ENCODE measurements at places on chromosomes 7 and 10.

- DNase-seq, result peak; percentile 40
Measured at GRCh38 chr10:71748671-71749191, 24.6 kb downstream of the VSIR start.

DNA sequence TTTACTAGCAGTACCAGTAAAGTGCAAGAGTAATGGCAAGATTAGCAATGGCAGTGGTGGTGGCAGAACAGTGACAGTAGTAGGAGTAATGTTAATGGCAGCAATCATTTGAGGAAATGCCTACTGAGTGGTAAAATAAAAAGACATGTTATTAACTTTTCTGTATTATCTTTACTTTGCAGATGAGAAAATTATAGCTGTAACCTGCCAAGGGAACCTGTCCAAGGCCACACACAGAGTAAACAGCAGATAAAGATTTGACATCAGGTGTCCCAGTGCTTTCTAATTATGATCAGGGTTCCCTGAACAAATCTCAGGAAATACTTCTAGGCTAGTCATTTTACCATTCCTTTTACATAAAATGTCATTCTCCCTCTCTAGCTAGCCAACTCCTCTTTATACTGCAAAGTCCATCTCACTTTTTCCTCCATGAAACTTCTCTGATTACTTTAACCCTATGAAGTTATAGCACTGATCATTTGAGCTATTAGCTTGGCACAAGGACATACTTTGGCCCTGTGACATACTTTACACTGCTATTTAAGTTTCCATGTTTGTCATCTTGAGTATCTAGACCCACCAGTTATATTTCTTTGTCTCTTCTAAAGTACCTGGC is 219.1 kb downstream of the TAX1BP1 start:
- DNase-seq, result no peak

- DNase-seq, result no peak
Measured at GRCh38 chr7:7434329-7434728, 101.3 kb downstream of the COL28A1 start.

- no peak for DNase-seq
Measured at GRCh38 chr7:90968871-90969270, 295.4 kb upstream of the FZD1 start.

GRCh38 chr7:2670720-2671391 is 17.1 kb upstream of the AMZ1 start:
- DNase-seq, result peak; percentile 41

- DNase-seq, result no peak
Measured at GRCh38 chr7:47455872-47456185, 126.1 kb downstream of the TNS3 start.

GRCh38 chr7:116491887-116492653 is 7.5 kb upstream of the CAV2 start:
- DNase-seq, result no peak

GRCh38 chr10:72682638-72683037 is 9.3 kb upstream of the MCU start:
- DNase-seq, result no peak

GRCh38 chr10:79437111-79437814 is 8.2 kb downstream of the ZCCHC24 start:
- no peak for DNase-seq

DNA sequence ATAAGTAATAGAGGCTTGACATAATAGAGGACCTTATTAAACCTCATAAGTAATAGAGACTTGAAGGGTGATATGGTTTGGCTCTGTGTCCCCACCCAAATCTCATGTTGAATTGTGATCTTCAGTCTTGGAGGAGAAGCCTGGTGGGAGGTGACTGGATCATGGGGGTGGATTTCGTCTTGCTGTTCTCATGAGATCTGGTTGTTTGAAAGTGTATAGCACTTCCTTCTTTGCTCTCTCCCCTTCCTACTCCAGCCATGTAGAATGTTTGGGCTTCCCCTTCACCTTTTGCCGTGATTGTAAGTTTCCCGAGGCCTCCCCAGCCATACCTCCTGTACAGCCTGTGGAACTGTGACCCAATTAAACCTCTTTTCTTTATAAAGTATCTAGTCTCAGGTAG is 8.6 kb downstream of the KIFBP start:
- no peak for DNase-seq

DNA sequence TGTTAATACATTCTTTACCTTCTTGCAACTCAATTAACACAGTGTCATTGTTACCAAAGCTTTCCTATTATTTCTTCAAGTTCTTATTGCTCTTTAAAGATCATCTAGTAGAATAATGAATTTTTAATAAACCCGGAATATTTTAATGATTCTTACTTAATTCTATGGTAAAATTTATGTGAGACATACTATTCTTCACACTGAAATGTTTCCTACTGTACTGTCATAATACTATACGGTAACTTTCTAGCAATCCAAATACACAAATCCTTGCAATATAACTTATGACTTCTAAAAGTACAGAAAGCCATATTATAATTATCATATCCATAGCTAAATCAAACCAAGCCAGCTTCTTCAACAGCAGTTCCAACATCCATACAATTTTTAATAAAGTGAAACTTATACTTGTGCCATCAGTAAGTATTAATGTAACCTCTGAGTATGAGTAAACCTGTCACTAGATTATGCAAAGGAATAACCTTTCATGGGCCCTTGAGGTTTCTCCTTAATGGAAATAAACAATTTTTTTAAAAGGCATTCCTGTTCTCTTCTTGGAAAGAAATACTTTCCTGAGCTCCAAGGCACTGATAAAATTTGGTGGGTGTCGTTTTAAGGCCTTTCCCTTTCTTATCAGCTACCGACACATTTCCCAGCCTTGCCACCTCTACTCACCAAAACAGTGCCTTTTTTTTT is 87.4 kb downstream of the IMMP2L start:
- no peak for DNase-seq

DNA sequence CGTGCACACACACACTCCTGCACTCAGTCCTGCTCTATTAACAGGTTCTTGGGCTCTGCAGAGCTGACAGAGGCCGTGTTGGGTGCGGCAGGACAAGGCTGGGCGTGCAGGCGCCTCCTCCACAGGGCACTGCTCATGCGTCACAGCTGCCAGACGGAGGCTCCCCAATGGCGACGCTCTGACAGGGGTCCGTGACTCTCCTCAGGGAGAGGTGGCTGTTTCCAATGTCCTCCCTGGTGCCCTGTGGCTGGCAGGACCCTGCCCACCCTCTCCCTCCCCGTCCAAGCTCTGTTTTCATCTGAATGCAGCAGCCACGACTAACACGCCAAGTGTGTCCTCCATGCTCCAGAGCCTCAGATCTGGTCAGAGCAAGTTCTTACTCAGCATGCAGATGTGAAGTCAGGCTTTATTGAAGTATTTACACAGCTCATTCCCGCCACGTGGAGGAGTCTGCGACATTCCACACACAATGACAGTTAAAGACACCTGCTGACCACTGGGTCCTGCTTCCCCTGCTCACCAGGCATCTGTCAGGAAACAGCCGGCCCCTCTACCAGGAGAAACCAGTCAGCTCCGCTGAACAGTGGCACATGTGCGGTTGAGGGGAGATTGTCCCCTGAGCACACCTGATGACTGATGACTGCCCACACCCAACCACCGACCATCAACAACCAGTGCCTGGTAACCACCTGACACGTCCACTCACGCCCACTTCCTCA is 116.7 kb downstream of the VIPR2 start:
- no peak for DNase-seq

DNA sequence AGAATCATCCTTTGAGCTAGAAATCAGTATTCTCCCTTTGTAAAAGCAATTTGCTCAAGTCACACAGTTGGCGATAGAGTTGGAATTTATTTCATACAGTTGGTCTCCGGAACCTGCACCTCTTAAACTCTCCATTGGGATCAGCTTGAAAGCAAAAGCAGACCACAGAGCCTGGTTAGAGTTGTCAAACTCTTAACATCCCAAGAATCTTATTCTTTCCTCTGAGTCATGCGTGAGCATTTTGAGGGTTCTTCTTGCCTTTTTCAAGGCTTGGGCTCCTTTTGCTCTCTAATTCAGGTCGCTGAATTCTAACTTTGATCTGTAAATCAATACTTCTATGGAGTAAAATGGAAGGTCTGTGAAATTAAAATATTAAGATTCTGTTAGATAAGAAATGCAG is 19.6 kb upstream of the SCIN start:
- no peak for DNase-seq

DNA sequence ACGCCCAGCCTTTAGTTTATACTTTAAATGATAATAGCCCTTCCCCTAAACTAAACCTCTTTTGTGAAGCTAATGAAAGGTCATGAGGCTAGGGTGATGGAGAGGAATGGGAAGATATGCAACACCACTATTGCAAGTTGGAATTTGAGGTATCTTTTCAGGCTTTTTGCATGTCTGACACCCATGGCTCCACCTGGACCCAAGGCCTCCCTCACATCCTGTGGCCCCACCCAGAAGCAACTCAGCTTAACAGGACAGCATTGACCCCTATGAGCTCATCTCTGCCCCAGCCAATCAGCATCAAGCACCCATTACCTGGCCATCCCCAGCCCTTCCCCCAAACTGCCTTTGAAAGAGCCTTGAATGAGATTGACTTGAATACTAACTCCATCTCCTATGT is 674.2 kb upstream of the NRP1 start:
- no peak for DNase-seq

- no peak for DNase-seq
Measured at GRCh38 chr7:101590663-101591435, 38.2 kb downstream of the MYL10 start.

DNA sequence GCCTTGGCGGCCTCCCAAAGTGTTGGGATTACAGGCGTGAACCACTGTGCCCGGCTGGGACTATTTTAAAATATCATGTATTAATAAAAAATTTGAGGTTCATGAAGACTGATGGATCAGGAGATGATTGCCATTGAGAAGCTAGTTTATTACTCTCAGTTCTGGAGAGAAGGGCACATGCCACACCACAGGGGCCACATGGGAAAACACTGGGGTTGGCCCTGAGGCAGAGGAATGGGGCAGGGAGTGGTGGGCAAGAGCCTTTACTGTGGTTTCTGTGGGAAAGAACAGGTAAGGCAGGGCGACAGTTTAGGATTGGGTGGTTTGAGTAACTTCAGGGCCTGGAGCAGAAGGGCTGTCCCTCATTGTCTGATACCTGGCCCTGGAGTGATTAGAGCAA is 6.8 kb upstream of the TBRG4 start:
- DNase-seq, result no peak

DNA sequence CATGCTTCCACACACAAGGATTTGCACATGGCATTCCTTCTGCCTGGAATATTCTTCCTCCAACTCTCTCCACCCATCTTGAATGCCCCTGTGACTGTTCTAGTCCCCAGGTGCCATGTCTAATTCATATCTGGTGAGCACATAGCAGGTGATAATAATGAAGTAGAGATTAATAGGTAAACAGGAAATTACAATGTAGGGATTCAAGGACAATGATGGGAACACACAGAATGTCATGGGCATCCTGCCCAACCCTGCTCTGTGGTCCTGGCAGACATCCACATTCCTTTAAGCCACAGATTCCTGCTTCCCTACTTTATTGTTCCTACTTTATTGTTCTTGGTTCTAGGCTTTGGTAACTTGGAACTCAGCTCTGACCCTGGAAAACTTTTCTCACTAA is 115.8 kb downstream of the THSD7A start:
- DNase-seq, result no peak

Data from stimulated activated CD4-positive, alpha-beta T cell treated with anti-CD3 and anti-CD28 coated beads, TNF-alpha, amount 100 ng/mL, for 1 hour (primary cell).